ENCODE measurements at places on chromosomes 5 and 9.

- no peak for DNase-seq
Observed at GRCh38 chr5:40717281-40717680, 37.6 kb downstream of the PTGER4 start.

DNA sequence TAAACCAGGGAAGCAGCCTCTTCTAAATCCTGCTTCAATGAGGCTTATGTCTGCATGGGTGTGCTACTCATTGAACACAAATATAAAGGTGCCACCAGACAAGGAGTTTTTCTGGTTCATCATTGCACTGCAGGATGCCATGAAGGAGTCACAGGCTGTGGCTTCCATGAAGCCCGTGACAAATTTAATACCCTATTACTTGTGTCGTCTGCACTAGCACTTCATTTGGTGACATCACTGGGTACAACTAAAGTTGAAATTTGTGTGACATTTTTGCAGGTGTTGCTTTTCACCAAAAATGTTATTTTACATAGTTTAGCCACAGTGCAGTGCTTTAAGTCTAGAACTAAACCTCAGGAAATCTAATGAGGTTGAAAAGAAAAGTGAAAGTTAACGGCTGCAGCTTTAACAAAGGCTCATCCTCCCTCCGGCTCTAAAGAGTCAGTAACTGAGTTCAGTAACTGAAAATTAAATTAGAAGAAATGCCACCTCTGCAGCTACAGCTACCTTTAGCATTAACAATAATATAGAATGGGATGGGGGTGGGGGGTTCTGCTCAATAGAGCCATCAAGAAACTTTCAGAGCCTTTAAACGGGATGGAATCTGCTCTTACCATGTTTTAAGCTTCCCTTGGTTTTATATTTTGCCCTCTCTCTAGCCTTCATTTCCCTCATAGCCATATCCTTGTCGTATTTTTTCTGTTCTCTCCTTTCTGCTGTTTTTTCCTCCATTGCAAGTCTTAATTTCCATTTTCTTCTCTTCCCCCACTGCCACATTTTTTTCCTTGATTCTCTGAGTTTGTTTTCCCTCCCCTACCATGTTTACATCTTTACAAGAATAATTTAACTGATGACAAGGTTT, 233.8 kb upstream of the TMEM161B start:
- DNase-seq, result no peak

GRCh38 chr5:35454011-35454525, 163.6 kb upstream of the SPEF2 start:
- DNase-seq, result no peak

DNA sequence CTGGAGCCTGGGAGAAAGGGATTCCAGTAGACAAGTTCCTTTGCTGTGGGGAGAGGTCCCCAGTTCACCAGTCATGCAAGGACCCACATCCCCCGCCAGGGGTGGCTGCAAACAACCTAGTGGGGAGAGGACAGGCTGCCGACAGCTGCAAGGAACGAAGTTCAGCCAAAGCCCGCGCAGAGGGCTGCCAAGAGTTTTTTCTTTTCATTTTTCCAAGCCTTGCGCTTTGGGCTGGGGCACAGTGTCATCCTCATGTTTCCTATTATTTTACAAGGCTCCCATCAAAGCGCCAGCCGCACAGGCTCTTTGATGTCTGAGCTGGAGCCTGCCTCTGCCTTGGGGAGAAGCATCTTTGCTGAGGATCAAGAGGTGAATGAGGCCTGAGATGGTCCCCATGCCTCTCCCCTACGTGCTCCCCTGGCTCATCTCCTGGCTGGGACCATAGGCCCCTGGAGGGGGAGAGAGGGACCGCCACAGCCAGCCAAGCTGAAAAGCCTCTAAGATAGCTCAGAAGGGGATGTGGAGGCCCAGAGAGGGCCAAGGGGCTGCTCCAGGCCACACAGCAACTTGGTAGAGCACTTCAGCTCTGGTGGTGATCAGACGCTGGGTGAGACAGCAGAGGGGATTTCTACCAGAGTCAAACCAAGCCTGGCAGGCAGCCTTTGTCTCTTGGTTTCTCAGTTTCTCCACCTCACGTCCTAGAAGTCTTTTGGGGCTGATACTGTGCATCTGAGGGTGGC, 50.4 kb upstream of the SYNPO start:
- no peak for DNase-seq

DNA sequence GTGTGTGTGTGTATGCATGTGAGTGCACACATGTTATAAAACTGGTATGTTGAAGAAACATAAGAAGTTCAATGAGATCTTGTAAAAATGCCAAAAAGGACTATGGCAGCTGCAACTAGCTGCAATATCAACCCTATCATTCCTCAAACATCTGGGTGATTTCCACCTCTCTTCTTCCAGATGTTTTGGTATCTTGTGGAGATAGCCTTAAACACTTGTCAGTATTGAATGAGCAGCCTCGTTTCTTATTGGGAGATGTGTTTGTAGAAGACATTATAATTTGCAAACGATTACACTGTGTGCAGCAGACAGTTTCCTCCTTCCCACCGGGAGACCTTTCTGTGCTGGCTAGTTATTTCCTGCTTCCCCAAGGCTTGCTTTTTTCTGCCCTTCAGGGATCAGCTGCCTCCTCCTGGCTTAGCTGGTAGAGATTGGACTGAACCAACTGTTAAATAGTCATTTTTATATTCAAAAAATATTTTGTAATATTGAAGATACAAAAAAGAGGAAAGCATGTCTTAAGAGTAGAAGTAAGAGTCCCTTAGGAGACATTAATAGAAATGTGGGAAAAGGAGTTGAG, 168.4 kb upstream of the MPDZ start:
- no peak for DNase-seq

- no peak for DNase-seq
Observed at GRCh38 chr9:34983209-34983608, 6.3 kb upstream of the DNAJB5 start.

GRCh38 chr5:102691434-102691833, 63.7 kb upstream of the PAM start:
- no peak for DNase-seq

All from activated CD8-positive, alpha-beta memory T cell treated with anti-CD3 and anti-CD28 coated beads for 48 hours (primary cell).